ENCODE measurements at places on chromosomes 2 and 18.

DNA sequence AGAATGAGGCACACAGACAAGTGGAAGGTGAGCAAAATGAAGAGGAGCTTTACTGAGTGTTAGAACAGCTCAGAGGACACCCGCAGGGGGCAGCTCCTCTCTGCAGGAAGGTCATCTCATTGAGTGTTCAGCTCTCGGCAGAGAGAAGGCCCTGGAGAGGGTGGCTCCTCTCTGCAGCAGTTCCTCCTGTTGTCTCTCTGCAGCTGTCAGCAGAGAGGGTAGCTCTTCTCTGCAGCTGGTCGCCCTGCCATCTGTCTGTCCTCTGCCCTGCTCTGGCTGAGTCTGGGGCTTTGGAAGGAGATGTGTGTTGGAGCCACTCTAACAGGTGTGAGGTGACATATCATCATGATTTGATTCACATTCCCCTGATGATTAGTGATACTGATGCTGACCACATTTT, 6.8 kb upstream of the SNTG2 start:
- DNase-seq: no peak

GRCh38 chr18:8361941-8362471, 247.2 kb upstream of the RAB12 start:
- DNase-seq: no peak

- DNase-seq: peak; percentile 4
These were observed 24.7 kb downstream of the SKA1 start for GRCh38 chr18:50399582-50399981.

- DNase-seq: no peak
These were observed 857.8 kb downstream of the DCDC2C start for GRCh38 chr2:4561196-4561595.

DNA sequence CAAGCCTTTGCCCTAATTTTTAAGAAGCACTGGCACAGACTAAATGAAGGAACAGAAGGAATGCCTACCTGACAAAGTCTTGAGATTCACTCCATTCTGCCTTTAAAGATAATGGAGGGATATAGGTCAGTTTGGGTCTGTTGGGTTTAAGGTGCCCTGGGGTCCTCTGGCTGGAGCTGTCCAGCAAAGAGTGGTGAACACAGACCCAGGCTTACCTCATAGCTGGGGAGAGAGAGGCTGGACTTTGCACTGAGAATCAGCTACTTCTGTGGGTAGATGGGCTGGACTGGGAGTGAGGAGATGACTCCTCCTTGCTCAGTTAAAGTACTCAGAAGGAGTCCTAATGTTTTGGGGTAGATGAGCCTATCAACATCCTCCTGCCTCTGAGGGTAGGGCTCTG, 64.4 kb upstream of the CXCR4 start:
- DNase-seq: no peak

DNA sequence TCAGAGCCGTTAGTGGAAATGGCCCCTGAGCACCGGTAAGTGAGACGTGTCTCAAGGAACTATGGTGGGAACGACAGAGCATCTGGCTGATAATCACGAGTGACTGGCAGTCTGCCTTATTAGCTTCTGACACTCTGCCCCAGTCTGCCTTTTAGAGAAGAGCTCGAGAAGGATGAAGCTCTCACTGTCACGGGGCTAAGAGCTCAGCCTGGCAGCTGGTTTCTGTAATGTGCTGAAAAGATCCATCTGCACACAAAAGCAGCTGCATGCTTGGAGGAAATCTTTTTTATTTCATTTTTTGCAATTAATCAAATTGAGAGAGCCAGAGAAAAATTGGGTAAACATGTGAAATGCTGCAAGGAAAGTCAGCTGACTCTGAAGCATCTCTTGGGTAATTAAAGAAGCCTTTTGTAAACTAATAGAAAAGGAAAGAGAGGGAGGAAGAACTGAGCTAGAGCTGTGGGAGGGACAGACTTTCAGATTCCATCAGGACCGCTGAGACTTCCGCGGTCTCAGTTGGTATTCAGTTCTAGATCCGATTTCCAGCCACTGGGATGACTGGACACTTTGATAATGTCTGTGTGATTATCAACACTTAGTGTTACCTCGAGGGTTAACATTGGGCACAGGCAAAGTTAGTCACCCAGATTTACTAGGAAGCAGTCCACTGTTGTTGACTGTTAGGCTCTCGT, 24.4 kb downstream of the MBP start:
- DNase-seq: peak; percentile 93

- no peak for DNase-seq
These were observed 5.4 kb upstream of the TANC1 start for GRCh38 chr2:158963071-158963470.

DNA sequence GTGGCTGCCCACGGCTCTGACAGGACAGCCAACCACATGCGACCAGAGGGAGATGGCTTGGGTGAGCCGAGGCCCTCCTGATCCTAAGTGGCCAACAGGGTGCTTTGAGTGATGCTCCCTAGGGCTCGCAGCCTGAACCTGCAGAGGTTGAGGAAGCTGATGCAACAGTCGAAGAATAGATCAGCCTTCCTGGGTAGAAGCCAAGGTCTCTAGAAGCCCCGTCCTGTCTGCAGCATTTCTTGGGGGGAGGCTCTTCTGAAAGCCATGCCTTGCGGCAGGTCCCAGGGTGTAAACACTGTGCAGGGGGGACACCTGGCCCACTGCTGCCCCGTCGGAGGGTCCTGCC, 136.4 kb downstream of the HDAC4 start:
- DNase-seq: peak; percentile 58

- DNase-seq: peak; percentile 1
These were observed 1262.5 kb upstream of the CDH2 start for GRCh38 chr18:29439398-29439797.
